NCI-H1105 (cell line): ENCODE measurements at places on chromosomes 4 and X.

GRCh38 chr4:162497564-162498167 lies 333.9 kb upstream of the FSTL5 start:
- no peak for DNase-seq

GRCh38 chr4:52550186-52550585 lies 108.9 kb downstream of the USP46 start:
- DNase-seq: no peak

DNA sequence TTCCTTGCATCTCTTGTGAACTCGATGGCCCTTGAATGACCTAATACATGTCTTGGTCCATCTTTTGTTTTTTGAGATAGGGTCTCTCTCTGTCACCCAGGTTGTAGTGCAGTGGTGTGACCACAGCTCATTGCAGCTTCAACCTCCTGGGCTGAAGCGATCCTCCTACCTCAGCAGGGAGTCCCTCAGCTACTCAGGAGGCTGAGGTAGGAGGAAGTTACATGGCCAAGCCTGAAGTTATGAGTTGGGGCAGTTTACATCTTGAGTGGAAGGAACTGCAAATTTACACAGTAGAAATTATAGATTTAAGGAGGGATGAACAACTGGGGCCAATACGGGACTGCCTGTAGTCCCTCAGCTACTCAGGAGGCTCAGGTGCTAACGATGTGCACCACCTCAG lies 97.2 kb upstream of the METTL14 start:
- no peak for DNase-seq

GRCh38 chrX:46559062-46559461 lies 13.8 kb upstream of the ZNF674 start:
- DNase-seq: no peak

GRCh38 chrX:119638725-119639471 lies 32.7 kb upstream of the NKRF start:
- DNase-seq: no peak

GRCh38 chr4:114062499-114062898 lies 83.1 kb upstream of the ARSJ start:
- DNase-seq: no peak

DNA sequence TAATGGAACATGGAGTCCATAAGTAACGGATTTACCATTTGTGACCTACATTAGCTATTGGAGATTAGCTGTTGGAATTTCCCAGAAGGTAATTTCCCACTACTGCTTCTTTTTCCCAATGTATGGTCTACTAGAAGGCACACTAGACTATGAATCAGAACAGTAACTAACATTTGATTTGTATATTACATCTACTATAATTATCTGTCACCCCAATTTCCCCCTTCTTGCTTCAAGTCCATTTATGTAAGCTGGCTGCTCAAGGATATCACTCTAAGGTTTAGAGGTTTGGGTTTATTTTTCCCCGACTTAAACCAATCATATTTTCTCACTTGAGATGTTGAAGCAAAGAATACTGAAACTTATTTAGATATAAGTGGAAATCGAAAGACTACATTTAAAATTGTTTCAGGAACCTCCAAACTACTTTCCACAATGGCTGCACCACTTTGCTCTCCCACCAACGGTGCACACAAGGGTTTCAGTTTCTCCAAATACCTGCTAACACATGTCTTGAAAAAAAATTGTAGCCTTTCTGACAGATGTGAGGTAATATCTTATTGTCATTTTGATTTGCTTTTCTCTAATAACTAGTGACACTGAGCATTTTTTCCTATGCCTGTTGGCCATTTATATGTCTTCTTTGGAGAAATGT lies 33.3 kb upstream of the H2AZ1 start:
- DNase-seq: no peak

GRCh38 chr4:86482306-86483172 lies 111.6 kb upstream of the PTPN13 start:
- DNase-seq: no peak

DNA sequence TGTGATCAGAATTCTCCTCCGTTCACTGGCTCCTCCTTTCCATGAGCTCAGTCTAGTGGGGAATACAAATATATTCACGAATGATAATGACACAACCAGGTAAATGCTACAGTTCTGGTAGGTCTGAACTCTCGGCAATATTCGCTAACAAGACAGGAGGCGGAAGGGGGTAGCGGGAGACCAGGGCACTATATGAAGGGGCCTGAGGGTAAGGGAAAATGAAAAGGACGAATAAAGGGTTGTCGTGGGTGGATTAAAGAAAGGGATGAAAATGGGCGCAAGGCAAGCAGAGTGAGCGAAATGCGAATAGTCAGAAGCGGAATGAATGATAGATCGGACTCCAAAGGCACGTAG lies 743 bp downstream of the NKAP start:
- DNase-seq: no peak

DNA sequence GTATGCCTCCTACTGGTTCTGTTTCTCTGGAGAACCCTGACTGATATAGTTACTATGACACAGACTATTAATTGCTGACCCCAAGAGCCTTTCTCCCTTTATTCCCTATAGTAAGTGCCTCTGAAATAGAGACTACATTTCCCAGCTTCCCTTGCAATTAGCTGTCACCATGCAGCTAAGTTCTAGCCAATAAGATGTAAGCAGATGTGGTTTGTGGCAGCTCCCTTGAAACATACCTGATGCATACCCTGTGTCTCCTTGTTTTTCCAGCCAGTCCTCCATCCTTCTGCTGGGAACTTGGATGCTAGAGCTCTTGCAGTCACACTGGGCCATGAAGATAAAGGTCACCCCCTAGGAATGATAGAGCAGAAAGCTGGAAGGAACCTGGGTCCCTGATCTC lies 9.7 kb upstream of the TMEM165 start:
- no peak for DNase-seq

DNA sequence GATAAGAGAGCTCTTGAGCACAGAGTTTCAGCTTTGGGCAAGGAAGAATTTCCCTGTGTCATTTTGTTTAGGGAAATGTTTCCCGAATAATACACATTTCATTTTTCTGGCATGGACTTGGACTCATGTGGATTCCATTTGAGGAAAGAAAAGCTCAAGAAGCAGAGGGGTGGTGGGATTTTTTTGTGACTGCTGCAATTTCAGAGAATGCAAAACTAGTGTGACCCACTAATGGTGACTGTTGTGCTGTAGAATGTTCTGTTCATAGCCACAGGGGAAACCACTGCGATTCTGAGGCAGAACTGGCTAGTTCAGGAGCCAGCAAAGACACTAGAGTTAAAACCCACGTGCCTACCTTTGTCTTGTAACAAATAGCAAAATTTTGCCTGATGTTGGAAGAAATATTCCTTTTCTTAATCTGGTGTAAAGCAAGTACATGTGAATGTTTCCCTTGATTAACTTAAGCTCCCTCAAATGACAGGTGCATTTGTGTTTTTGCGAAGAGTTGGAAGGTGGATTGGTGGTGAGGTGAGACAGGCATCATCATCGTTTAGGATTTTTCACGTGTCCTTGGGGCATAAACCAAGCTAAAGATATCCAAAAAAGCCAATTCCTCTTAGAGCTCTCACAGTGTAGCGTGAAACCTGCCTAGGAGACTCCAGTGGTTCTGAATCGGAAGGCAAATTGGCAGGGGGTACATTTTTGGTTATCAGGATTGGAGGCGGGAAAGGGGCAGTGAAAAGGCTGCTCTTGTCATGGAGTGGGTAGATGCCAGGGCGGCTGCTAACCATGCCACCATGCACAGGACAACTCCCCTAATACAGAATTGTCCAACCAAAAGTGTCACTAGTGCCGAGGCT lies 38.0 kb upstream of the FAM9C start:
- no peak for DNase-seq

GRCh38 chr4:121049072-121049599 lies 23.2 kb downstream of the NDNF start:
- no peak for DNase-seq

DNA sequence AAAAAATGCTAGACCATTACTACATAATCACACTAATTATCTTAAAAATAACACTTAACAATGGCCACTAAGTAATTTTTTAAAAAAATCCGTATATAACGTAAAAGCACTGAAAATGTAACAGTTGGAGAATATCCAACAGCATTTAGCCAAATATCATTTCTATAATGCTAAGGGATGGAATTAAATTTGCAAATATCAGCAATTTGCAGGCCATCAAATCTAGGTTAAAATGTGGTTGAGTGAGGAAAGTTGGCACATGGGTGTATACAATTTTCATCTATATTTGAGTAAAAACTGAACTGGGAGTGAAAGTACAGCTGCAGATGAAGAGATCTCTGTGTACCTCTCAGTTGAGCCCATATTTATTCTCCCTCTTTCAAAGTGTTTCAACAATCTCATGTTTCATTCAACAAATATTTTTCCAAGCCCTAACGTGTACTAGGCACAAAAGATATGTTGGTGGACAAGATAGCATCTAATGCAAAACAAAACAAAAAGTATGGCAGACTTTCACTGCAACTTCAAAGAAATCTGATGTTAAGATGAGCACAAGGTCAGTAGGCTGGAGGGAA lies 63.0 kb downstream of the MBNL3 start:
- DNase-seq: no peak

DNA sequence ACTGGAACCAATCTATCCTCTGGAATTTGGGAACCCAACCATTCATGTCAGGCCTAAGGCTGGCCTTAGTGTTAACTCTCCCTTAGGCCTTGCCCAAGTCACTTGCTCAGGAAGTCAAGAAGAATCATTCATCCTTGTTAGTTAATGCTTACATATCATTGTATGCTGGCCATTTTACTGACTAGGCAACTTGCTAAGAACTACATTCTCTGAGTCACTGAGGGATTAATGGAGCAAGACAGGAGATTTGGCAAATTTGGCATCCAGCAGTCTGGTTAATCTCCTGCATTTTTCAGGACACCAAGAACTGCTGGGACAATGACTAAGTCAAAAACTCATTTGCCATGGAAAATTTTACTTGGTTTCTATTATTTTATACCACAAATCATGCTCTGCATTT lies 115.8 kb upstream of the DDIT4L start:
- DNase-seq: no peak

GRCh38 chr4:23861897-23862296 lies 27.9 kb downstream of the PPARGC1A start:
- DNase-seq: no peak

DNA sequence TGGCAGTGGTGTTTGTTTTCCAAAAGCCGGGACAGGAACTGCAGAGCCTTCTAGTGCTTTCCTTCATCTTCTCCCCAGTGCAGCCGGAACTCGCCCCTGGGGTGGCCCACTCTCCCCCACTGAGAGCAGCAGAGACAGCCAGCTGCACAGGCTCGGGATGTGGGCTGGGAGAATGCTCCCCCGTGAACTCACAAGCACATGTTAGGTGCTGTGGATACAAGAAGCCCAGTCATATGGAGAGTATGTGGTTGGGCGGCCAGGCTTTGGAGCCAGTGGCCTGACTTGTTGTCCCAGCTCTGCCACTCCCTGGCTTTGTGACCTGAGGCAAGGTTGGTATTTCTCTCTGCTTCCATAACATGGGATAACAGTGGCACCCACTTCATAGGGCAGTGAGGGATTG lies 9.4 kb upstream of the KIAA0232 start:
- DNase-seq: no peak

DNA sequence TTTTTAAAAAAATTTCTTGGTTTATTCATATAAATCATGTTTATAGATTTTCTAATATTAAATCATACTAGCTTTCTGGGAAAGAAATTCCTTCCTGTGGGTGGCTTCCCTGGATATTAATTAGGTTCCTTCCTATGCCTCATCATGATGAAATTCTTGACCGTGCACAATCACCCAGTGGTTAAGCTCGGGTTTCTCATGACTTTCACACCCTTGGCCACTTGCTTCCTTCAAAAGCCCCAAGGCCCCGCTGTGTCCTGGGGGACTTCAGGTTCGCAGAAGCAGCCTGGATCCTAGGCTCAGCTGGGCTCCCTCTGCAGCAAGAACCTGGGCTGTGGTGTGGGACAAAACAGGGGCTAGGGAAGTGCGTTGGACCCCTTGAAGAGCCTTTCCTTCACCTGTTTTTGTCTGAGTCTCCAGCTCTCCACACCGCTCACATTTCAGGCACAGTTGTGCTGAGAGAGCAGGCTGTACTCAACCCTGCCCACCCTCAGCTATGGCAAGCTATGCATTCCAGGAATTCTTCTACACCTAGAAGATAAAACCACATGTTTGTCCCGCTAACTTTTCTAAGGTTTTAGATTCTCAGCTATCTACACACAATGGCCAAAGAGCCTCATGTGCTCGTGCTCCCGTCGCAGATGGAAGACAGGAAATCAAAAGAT lies 48.9 kb upstream of the TMSB15B start:
- no peak for DNase-seq
